ENCODE measurements at places on chromosomes 5 and 9. TPM values are rescaled to one million over a fixed set of nuclear protein-coding genes. Genes with fewer than 3 reads are reported as not detected.

GRCh38 chr5:37552770-37553719, 173.9 kb downstream of the WDR70 start:
- no peak for DNase-seq
- H3K4me3 ChIP-seq, result no peak overlapping the region
- no peaks in the 10 kb centered on the region for H3K36me3 ChIP-seq
- no peak overlapping the region for H3K27ac ChIP-seq
- no peaks in the 10 kb centered on the region for H3K27me3 ChIP-seq

GRCh38 chr9:122015170-122015821, 77.8 kb downstream of the TTLL11 start:
- no peaks in the 10 kb centered on the region for H3K4me1 ChIP-seq
- H3K27ac ChIP-seq, result no peak overlapping the region
- no peaks in the 10 kb centered on the region for H3K27me3 ChIP-seq
- DNase-seq, result no peak

GRCh38 chr9:123425261-123425821, 69.3 kb downstream of the CRB2 start:
- H3K27me3 ChIP-seq, result no peaks in the 10 kb centered on the region
- H3K4me1 ChIP-seq, result no peaks in the 10 kb centered on the region
- peaks cover 5% of the 10 kb centered on the region for H3K36me3 ChIP-seq

DNA sequence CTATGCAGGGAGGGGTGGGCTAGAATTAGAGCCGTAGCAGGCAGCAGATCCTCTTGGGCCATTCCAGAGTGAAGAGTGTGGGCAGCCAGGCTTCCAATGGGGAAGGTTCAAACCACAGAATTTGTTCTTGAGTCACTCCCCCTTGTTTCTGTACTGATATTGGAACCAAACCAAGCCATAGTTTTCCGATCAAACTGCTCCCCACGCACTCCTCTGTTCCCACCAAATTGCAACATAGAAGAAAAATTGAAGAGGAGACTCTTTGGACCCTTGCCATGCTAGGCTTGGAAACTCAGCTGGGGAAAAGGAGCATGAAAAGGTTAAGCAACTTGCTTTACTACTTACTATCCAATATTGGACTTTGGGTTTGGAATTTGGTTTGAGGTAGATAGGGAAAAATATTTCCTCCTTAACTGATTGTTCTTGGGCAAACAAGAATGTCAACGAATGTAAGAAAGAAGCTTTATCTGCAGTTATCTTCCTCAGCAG, 165.8 kb upstream of the NR3C1 start:
- no peaks in the 10 kb centered on the region for H3K4me1 ChIP-seq
- H3K27ac ChIP-seq, result no peak overlapping the region
- no peak overlapping the region for H3K4me3 ChIP-seq
- H3K27me3 ChIP-seq, result no peaks in the 10 kb centered on the region

DNA sequence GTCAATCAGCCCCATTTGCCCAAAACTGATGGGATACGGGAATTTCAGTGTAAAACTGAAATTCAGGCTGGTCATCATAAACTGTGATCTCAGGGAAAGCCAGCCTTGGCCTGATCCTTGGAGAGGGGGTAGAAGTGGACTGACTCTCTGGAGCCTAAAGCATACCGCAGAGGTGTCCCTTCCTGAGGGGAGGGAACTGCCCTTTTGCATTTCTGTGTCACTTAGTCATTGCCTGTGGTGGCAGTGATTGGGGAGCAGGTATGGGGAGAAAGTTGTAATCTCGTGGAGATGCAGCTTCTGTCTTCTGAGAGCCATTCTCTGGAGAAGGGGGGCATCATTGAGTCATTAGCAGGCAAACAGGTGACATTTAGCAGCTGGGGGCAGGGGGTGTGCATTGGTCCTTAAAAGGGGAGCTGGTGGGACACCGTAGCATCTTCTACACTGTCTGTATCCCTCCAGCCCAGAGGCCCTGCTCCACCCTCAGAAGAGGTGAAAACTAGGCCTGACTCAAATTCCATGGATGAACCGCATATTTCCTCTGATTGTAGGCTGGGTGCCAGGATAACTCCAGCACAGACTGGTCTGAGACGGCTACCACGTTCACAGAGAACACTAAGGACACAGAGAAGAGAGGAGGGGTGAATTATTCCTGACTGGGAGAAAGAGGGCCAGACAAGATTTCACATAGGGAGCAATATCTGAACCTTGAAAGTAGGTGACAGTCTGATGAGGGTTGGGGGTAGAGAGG, 143.3 kb downstream of the SEC61B start:
- no peak overlapping the region for H3K4me3 ChIP-seq
- H3K27ac ChIP-seq, result no peak overlapping the region
- H3K36me3 ChIP-seq, result no peaks in the 10 kb centered on the region
- H3K4me1 ChIP-seq, result peaks cover 19% of the 10 kb centered on the region

DNA sequence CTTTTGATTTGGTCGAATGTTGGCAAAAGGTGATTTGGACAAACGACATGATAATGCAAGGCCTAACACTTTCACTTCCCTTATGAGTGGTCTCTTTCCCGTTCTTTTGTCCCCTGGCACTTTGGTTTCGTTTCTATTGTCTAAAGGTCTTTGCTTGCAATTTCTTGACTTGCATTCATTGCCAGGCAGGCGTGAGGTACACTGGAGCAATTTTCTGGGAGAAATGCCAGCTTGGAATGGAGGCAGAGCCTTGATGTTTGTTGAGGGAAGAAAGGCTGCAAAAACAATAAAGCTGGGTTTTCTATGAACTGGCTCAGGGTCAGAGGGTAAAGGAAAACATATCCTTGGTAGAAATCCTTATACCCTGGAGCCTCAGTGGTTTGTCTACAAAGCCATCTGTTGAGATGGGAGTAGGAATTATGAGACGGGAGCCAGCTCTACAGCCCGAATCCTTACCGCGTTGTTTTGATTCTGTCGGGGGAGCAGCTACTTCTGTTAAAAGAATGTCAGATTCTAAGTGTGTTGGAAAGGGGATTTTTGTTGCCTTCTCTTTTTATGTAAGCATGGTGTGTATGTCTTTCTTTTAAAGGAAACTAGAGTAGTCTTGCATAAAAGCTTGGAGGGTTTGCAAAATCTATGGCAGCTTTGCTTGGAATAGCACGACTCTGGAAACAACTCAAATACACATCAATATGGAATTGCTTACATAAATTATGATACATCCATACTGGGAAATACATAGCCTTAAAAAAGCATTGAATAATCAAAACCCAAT, 158.9 kb downstream of the RMI1 start:
- H3K36me3 ChIP-seq, result no peaks in the 10 kb centered on the region
- no peak overlapping the region for H3K27ac ChIP-seq
- peaks cover 10% of the 10 kb centered on the region for H3K4me1 ChIP-seq
- no peak overlapping the region for H3K4me3 ChIP-seq

- DNase-seq, result no peak
- no peaks in the 10 kb centered on the region for H3K27me3 ChIP-seq
- H3K36me3 ChIP-seq, result peaks cover 2% of the 10 kb centered on the region
- peaks cover 6% of the 10 kb centered on the region for H3K4me1 ChIP-seq
These were observed 39.0 kb upstream of the CD180 start for GRCh38 chr5:67235399-67236110.

GRCh38 chr9:129459547-129460322, 161.2 kb downstream of the C9orf50 start:
- H3K4me1 ChIP-seq, result peaks cover 45% of the 10 kb centered on the region
- DNase-seq, result no peak

DNA sequence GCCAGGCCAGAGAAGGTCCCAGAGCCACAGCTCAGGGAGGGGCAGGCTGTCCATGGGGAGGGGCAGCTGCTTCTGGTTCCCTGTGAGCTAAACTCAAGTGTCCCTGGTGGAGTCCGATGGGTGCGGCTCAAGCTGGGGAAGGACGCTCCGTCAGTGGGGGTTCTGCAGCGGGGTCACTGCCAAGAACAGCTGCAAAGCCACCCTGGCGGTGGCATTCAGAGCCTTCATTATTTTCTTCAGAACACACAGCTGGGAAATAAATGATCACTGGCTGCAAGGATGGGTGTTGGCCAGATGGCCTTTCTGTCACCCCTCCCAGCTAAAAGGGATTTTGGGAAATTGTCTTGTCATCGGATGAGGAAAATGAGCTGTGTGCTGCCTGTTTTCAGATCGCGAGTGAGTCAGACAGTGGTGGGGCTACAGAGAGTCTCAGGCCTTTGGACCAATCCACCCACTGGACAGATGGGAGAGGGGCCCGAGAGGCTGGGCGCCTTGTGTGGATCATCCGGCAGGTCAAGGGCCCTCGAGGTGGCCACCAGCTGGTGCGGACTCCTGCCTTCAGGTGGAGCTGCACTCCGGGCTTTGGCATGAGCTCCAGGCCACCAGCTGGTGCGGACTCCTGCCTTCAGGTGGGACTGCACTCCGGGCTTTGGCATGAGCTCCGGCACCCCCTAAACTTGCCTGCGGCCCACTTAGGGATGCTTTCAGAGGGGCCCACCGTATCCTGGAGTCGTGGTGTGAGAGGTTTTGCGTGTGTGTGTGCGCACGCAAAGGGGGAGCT, 17.9 kb upstream of the GFPT2 start:
- no peak overlapping the region for H3K4me3 ChIP-seq
- H3K4me1 ChIP-seq, result peaks cover 6% of the 10 kb centered on the region
- peaks cover 2% of the 10 kb centered on the region for H3K27me3 ChIP-seq
- no peak for DNase-seq
- no peak overlapping the region for H3K27ac ChIP-seq

DNA sequence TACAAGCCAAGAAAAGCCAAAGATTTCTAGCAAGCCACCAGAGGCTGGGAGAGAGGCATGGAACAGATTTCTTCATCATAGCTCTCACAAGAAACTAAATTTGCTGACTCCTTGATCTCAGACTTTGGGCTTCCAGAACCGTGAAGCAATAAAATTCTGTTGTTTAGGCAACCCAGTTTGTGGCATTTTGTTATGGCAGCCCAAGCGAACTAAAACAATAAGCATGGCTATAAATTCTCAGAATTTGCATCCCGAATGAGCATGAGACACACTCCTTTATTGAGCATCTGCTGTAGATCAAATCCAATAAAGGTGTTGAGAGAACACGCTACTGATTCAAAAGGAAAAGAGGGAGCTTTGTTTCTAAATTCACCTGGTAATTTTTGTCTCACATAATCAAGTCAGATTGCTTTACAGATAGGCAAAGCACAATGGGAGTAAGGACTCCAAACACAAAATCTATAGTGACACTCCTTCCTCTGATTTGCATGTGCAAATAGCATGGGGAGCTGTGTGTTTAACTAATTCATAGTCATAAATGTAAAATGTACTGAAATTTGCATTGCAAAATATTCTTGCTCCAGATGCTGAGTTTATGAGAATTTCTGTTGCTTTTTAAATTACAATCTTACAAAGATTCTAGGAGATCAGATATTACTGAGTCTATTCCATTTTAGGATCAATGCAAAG, 308.7 kb downstream of the MED10 start:
- H3K36me3 ChIP-seq, result no peaks in the 10 kb centered on the region
- H3K4me3 ChIP-seq, result no peak overlapping the region
- no peaks in the 10 kb centered on the region for H3K27me3 ChIP-seq

Gene SLC31A2
- 3.0 TPM for total RNA-seq

Gene SOX30
- total RNA-seq, result not detected

Gene SH3RF2
- 0.40 TPM for total RNA-seq

Gene ADCY2
- total RNA-seq, result not detected

Gene HMCN2
- not detected for total RNA-seq
